ENCODE measurements at places on chromosomes 12 and 14. TPM values are rescaled to one million over a fixed set of nuclear protein-coding genes. Genes with fewer than 3 reads are reported as not detected.

Gene NDUFA12
- total RNA-seq = 102 TPM

Gene PELI2
- total RNA-seq = 29.2 TPM

Gene PLA2G1B
- not detected for total RNA-seq

Gene SERPINA1
- total RNA-seq = under 0.01 TPM

GRCh38 chr12:109130297-109131153 lies 14.1 kb downstream of the ACACB start:
- DNase-seq = no peak

All from fibroblast of lung (primary cell).